NCI-H1694 (cell line): ENCODE measurements at places on chromosomes 11 and 22.

GRCh38 chr11:44319170-44319551, 9.2 kb upstream of the ALX4 start:
- DNase-seq = no peak

DNA sequence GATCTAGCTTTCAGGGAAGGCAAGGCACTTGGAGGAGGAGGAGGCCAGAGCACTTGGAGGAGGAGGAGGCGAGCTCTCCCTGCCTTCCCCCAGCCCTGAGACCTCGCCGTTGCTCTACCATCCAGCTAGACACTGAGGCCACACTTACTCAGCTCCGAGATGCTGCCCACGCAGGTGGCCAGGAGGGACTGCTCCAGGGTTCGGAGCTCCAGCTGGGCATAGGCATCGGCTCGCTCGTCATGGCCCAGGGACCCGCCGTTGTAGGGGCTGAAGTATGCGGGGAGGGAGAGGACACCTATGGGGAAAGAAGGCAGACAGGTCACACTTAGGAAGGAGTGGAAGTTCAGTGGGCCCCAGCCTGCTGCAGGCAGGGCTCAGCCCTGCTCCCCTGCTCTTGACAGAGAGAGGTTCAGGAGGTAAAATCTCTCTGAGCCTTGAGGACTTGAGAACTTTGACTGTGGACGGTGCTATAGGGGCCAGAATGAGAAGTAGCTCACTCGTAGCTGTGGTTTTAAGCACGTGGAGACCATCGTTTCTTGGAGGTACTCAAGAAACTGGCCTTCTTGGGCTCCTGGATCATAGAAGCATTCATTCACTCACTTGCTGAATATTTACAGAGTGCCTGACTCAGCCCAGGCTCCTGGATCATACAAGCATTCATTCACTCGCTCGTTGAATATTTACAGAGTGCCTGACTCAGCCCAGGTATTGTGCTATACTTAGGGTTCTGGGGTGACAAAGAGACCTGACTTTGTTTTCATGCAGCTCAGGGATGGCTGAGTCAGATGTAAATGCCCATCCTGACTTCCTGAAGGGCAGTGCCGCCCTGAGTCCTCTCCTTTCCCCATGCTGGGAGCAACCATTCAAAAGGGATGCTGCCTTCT, 99.2 kb downstream of the NAT10 start:
- no peak for DNase-seq

- no peak for DNase-seq
These were observed 393.2 kb downstream of the SHANK2 start for GRCh38 chr11:70859180-70859579.

DNA sequence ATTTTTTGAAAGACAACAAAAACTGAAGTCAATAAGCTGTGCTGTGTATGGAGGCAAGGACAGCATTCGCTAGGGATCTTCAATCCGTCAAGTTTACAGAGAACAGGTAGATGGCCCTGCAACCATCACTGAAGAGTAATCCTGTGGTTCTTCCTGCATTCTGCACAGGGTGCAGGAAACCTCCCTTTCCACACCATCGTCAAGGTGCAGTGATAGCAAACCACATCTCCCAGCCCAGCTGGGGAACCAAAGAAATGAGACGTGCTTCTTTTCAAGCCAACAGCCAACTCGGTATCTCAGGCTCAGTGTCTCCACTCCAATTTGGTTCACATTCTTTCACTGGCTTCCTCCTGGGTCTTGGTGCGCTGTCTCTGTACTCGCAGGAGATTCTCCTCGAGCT, 814.5 kb downstream of the OPCML start:
- no peak for DNase-seq

DNA sequence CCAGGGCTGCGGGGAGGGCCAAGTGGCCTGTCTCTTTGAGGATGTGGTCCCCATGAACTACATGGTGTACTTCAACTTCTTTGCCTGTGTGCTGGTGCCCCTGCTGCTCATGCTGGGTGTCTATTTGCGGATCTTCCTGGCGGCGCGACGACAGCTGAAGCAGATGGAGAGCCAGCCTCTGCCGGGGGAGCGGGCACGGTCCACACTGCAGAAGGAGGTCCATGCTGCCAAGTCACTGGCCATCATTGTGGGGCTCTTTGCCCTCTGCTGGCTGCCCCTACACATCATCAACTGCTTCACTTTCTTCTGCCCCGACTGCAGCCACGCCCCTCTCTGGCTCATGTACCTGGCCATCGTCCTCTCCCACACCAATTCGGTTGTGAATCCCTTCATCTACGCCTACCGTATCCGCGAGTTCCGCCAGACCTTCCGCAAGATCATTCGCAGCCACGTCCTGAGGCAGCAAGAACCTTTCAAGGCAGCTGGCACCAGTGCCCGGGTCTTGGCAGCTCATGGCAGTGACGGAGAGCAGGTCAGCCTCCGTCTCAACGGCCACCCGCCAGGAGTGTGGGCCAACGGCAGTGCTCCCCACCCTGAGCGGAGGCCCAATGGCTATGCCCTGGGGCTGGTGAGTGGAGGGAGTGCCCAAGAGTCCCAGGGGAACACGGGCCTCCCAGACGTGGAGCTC, 13.5 kb downstream of the ADORA2A start:
- DNase-seq = no peak

GRCh38 chr11:61378713-61379313, 13.6 kb upstream of the TMEM216 start:
- no peak for DNase-seq

DNA sequence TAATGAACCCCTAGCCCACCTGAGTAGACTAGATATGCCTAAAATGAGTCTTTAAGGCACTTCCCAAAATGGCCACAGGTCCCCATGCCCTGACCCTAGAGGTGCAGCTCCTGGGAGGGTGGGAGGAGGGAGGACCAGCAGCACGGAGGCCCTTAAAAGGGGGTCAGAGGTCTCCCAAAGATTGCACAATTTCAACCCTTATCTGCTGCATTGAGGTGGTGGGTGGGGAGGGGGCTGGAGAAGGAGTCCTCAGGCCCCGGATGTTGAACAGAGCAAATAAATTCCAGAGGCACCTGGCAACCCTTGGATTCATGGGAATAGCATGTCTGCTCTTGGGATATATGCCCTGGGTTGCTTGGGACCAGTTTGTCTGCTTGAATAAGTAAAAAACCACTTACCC, 57.6 kb downstream of the NAV2 start:
- no peak for DNase-seq

GRCh38 chr22:38704654-38705234, 1.0 kb upstream of the GTPBP1 start:
- no peak for DNase-seq

GRCh38 chr11:125481531-125481930, 14.5 kb downstream of the FEZ1 start:
- peak; percentile 30 for DNase-seq

DNA sequence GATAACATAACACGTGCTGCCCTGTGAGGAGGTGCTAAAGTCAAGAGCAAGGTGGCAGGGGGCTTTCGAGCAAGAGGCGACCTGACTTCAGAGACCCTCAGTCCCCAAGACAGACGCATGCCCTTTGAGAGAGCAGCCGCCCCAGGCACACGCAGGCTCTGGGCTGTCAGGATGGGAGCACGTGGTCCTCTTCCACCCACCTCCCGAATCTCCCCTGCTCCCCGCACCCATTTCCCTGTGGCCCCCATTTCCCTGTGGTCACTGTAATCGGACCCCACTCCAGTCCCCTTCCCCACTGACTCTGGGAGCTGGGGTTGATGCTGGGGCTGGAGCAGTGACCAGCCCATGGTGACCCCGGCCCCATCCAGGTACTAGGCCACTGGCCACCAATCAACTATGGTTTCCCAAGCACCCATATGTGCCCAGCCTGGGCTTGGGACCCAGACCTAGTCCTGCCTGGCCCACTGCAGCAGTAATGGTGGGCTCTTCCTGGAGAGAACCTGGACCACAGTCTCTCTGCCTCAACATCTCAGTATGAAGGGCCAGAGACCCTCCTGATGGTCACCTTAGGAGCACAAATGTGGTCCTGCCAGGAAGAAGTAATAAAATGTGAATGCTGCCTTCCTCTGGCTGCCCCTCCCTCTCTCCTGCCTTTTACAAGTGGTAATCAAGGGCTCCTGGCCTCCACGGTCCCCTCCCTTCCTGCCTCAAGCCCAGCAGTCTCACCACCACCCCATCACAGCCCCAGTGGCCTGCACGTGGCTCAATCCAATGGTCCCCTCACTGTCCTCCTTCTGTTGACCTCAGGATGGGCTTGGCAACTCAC, 39.0 kb downstream of the IGLL5 start:
- DNase-seq = no peak
